ENCODE measurements at places on chromosomes 5 and 9.
A peak's percentile ranks its signal among the peaks of the same experiment; 100 is the strongest.

- no peak for DNase-seq
Measured at GRCh38 chr5:169668732-169669131, 31.7 kb downstream of the DOCK2 start.

- DNase-seq = no peak
Measured at GRCh38 chr9:113933671-113934070, 57.6 kb downstream of the ZNF618 start.

DNA sequence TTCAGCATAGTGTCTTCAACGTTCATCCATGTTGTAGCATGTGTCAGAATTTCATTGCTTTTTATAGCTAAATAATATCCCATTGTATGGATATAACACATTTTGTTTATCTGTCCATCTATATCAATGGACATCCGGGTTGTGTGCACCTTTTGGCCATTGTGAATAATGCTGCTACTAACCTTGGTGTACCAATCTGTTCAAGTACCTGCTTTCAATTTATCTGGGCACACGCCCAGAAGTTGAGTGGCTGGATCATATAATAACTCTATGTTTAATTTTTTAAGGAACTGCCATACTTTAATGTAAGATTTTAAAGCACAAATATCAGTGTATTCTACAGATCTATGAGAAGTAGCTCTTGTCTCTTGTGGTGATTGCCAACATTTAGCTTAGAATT is 43.5 kb downstream of the SCAI start:
- DNase-seq = no peak

GRCh38 chr5:102539562-102539961 is 40.8 kb upstream of the SLCO6A1 start:
- DNase-seq = no peak

GRCh38 chr9:135244271-135245221 is 157.1 kb downstream of the OLFM1 start:
- DNase-seq = no peak

DNA sequence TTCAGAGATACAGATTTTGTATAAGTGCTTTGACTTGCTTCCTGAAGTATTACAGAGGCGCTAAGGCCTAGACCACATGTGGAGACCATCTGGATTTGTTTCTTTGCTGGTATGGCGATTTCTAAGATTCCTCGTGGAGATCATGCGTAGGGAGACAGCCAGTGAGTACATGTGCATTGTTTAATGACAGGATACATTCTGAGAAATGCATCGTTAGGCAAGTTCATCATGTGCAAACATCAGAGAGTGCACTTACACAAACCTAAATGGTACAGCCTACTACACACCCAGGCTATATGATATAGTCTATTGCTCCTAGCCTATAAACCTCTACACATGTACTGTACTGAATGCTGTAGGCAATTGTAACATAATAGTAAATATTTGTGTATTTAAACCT is 16.5 kb upstream of the CEP120 start:
- no peak for DNase-seq

GRCh38 chr9:113638897-113639296 is 175.4 kb downstream of the RGS3 start:
- DNase-seq = no peak

GRCh38 chr9:12826924-12827565 is 52.2 kb downstream of the LURAP1L start:
- no peak for DNase-seq

DNA sequence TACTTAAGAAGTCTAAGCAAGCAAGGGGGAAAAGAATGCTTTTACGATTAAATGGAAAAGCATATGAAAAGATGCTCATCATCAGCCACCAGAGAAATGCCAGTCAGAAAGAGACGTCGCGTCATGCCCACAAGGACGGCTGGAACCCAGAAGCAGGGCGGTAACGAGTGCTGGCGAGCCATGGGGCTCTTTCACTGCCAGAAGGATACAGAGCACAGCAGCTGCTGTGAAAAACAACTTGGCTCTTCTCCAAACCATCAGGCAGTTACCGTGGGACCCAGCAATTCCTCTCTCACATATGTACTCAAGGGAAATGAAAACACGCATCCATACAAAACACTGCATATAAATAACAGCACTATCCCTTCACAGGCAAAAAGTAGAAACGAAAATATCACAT is 95.5 kb downstream of the CAMSAP1 start:
- no peak for DNase-seq

DNA sequence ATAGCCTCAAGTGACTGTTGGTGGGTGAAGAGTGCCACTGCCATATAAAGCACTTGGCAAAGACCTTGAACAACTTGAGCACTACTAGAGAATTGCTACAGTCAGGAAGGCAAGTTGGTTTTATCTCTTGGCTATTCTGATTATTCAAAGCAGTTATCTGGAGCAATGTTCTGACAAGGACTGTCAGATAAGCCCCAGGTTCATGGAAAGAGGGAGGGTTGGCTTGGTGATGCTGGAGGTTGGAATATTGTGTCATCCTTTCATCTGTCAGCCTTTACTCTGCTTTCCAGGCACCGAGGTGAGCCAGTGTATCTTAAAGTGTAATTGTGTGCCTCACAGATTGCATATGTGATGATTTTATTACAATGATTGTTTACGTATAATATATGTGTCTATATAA is 548.4 kb upstream of the ZNF608 start:
- no peak for DNase-seq

- no peak for DNase-seq
Measured at GRCh38 chr5:10590226-10590999, 26.5 kb downstream of the ANKRD33B start.

DNA sequence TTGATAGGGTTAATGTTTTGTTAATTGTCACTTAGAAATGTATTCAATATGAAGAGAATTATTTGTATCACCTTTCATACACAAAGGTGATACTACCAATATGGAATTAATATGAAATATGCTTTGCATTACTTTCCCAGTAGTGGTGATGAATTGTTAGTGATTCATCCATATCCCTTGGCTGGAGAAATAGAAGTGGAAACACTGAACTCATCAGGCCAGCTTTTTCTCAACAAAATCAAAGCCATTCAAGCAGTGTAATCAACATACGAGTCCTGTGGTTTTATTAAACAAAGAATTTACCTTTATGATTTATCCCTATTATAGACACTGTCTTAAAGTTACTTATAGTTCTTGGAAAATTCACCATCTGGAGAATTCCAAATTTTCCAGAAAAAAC is 264.0 kb upstream of the MEF2C start:
- no peak for DNase-seq

- DNase-seq = no peak
Measured at GRCh38 chr5:71957292-71957898, 149.9 kb upstream of the MAP1B start.

- DNase-seq = no peak
Measured at GRCh38 chr5:4773827-4774317, 366.3 kb upstream of the ADAMTS16 start.

DNA sequence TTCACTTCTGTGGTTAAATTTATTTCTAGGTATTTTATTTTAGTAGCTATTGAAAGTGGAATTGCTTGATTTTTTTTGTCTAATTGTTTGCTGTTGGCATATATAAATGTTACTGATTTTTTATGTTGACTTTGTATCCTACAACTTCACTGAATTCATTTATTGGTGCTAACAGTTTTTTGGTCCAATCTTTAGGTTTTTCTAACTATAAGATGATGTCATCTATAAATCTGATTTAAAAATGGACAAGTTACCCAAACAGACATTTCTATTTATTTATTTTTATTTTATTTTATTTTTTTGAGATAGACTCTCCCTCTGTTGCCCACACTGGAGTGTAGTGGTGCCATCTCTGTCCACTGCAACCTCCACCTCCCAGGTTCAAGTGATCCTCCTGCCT is 162.3 kb downstream of the COX7C start:
- no peak for DNase-seq

DNA sequence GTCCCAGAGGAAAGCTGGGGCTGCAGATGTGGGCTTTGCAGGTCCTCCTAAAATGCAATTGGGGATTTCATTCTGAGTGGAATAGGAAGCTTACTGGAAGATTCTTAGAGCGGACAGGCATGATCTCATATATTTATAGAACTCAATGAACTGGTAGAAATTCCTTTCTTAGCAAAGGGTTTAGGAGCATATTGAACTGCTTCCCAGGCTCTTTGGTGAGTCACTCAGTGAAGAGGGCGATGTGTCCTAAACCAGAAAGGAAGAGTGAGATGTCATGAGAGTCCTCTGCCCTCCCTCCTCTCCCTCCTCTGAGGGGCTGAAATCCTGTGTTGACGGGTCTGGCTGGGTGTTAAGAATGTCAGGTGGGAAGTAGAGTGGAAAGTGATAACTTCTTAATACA is 26.3 kb upstream of the SEMA6A start:
- DNase-seq = no peak

- no peak for DNase-seq
Measured at GRCh38 chr9:17905366-17905765, 326.5 kb downstream of the SH3GL2 start.

DNA sequence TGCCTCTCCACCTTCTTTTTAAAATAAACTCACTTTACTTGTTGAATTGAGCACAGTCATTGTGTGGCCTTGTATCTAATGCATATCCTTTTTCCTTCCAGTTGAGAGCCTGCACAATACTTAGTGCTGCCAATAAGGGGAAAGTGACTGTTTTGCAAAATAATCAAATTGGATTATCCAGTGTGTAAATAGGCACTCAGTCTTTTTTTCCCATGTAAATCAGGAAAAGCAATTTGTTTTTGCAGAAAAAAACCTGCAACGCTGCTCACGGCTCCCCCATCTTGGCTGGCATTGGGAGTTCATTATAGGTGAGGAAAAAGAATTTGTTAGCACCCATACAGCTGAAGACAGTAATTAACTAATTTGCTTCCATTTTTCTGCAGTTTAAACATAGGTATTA is 299.9 kb downstream of the CSNK1G3 start:
- no peak for DNase-seq

DNA sequence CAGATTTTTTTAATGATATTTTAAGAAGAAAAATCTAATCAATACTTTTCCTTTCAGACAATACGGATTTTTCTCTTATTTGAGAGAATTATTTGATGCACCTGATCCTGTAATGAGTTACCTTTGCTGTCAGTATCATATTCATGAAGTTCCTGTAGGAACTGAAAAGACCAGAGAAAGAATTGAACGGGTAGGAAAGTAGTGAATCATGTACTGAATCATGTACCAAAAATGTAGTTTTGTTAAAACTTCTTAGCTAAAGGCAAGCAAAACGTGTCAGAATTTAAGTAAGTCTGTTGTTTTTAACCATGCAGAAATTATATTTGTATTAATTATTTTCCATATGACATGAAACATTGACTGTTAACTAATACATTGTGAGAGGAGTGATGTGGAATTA is 56.6 kb downstream of the SMC5 start:
- no peak for DNase-seq

- DNase-seq = peak; percentile 22
Measured at GRCh38 chr5:102278231-102278630, 17.9 kb downstream of the SLCO4C1 start.

DNA sequence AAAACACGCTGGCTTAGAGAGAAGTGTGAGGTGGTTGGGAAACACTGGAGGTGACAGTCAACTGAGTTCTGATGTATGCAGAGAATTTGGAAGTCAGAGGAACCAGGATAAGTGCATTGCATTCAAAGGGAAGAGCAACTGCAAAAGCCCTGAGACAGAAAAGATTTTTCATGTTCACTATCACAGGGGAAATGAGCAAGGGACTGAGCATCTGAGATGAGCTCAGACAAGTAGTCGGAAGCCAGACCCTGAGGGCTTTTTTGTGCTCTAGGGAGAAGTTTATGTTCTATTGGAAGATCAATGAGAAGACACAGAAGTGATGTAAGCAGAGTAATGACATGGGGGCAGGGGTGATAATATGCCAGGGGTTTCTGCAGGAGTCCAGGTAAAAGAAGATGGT is 97.5 kb downstream of the HTR4 start:
- no peak for DNase-seq

- no peak for DNase-seq
Measured at GRCh38 chr5:132411304-132412013, 41.9 kb downstream of the SLC22A5 start.

DNA sequence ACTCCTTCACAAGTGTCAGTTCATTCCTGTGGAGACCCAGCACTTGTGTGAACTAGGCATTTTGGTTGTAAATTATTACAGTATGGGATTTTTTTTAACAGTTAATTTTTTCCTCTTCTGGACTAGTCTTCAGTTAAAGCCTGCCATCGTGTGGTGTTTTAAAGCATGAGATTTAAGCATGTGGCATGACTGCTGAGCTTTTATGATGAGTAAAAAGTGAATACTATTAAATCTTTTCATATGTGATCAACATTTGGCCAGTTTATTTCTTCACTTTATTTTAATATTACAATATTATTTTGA is 25.0 kb downstream of the LMNB1 start:
- peak; percentile 48 for DNase-seq

- DNase-seq = peak; percentile 71
Measured at GRCh38 chr5:132104556-132104955, 31.0 kb downstream of the CSF2 start.

GRCh38 chr9:27436234-27436633 is 87.9 kb upstream of the IFNK start:
- no peak for DNase-seq

GRCh38 chr9:127838375-127839078 is 15.9 kb downstream of the ENG start:
- DNase-seq = peak; percentile 81

- no peak for DNase-seq
Measured at GRCh38 chr5:65479527-65479926, 2.2 kb downstream of the ADAMTS6 start.

- peak; percentile 62 for DNase-seq
Measured at GRCh38 chr9:38036359-38037084, 32.5 kb downstream of the SHB start.

DNA sequence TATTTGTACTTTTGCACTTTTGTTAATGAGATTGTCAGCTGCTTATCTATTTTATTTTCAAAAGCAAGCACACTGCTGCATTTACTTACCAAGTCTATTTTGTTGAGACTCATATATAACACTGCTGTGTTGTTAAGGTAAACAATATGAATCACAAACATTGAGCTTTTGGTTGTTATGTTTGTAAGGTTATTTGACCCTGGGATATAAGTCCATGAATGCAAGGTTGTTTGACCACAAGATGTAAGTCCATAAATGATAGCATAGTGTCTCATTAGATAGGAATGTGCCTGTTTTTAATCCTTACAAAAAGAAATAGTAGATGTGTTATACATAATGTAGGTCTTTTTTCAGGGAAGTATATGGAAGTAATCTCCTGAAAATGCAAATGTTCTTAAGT is 845.9 kb downstream of the CDH9 start:
- DNase-seq = no peak

DNA sequence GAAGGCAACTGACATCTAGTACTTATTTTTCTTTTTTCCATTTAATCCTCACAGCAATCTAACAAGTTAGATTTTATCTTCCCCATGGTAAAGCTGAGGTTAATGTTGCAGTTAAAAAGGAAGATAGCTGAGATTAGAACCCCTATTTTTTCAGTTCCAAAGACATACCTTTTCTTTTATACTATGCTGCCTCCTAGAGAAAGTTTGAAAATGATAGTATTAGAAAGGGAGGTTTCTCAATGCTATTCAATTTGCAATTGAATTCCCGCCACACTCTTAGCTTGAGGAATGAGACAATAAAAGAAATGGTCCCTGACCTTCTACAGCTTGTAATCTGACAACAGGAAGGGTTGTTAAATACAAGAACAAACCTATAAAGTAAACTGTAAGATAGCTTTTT is 195.9 kb upstream of the TRIM32 start:
- no peak for DNase-seq

- DNase-seq = no peak
Measured at GRCh38 chr5:110414360-110414759, 312.1 kb downstream of the TMEM232 start.

Data from inflammatory macrophage treated with lipopolysaccharide for 4 hours (primary cell).